Urothelium cell line (cell line): ENCODE measurements at places on chromosomes 3 and 15.

GRCh38 chr3:31039145-31039544, 144.7 kb upstream of the GADL1 start:
- no peak for DNase-seq

DNA sequence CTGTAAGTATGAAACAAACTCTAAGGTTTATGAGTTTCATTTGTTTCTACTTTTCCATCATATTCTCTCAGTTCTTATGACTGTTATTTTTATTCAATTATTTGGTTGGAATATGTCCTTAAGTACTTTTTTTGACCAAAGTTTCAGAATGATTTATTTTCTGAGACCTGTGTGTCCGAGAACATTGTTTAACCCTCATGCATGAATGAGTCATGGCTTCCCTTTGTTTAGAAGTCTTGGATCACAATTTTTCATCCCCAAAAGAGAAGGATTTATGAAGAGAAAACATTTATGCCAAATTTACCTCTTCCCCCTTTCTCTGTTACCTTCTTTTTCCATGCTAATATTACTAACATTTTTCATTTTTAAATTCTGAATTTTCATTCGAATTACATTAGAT, 518.0 kb upstream of the NR2F2 start:
- no peak for DNase-seq

DNA sequence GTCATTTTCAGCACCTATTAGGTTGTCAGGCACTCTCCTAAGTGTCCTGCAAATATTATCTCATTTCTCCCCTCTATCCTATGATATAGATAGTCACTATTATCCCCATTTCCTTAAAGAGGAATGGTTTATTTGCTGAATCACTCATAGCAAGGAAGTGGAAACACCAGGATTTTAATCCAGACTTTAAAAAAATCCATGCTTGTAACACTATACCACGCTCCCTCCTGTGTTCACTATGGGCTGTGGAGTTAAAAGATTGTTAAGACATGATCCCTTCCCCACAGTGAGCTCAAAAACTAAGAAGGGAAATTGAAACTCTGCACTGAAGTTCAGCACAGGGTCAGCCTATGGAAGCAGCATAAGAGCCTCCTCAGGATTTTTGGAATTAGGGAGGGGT, 60.2 kb downstream of the TMEM39A start:
- DNase-seq = no peak

DNA sequence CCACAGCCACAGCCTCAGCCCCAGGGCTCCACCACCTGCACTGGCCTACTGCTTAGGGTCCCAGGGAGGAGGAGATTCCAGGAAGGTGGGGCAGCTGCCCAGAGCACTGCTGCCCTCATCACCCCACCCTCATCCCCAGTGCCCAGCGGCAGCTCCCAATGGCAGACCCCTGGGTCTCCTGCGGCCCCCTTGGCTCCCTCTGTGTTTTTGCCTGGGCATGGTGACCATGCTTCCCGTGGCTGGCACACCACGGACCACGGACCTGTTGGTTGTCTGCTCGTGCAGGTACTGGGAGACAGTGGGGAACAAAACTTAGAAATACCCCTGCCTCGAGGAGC, 2.7 kb downstream of the CHST13 start:
- DNase-seq = no peak

GRCh38 chr15:81534124-81534523, 160.1 kb upstream of the TMC3 start:
- no peak for DNase-seq

GRCh38 chr3:110405830-110406585, 665.6 kb upstream of the NECTIN3 start:
- DNase-seq = no peak

DNA sequence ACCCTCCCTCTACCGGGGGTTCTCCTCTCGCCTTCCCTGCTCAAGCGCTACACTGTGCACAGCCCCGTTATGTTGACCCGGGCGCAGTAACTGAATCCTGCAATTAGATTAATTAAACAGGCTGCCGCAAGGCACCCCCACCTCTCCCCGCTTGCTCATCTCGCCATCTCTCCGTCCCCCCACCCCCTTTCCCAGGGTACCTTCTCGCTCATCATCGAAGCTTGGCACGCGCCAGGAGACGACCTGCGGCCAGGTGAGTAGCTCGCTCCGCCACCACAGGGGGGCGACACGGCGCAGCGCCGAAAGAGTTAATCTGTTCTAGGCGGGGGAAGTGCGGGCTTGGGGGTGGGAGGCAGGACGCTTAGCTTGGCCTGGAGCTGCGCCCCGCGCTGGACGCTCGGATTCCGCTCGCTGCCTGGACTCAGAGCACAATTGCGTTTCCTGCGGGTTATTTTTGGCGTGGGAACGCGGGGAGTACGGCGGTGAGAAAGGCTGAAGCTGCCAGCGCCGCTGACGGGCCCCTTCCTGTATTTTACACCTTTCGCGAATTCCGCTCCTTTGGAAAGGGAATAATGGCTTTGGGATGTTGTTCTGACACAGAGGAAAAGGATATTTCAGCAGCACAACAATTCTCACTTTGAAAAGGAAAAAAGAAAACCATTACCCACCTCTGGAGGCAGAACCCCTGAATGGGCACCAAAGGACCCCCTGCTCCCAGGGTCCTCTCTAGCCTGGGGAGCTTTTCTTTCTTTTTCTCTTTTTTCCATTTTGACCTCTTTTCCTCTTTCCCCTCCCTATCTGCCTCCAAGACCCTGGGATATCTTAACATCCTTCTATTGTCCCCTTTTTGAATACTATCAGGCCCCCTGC, 1.5 kb downstream of the DLL4 start:
- peak; percentile 67 for DNase-seq

GRCh38 chr3:105253225-105253624, 113.5 kb upstream of the ALCAM start:
- DNase-seq = no peak

DNA sequence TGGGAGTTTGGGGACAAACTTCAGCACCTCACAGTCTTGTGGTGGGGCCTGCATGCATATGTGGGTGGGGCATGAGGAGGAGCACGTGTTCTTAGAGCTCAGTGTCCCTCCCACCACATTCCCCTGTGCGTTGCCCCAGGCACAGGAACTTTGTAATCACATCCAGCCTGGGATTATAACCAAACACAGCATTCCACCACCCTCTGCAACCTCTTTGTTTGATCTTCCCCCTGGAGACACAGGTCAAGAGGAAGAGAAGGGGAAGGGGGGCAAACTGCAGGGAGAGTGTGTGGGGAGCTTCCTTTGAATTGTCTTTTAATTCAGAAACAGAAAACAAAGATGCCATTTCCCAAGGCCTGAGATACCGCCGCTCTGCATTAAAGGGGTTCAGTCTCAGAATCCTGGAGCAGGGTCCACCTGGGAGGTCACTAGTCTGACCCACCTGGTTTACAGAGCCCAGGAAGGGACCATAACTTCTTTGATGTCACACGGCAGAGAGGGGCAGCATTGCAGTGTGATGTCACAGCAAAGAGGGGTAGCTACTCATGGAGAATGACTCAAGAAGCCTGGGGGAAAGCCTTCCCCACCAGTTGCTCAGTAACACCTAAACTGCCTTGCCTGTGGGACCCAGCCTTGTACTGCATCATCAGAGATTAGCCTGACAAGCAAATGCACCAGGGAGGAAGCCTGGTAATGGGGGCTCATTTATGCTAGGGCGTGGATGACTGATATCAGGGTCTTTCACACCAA, 106.3 kb upstream of the RNU6-1 start:
- DNase-seq = no peak

- DNase-seq = peak; percentile 82
These were observed 1.3 kb upstream of the USP3 start for GRCh38 chr15:63502843-63503738.

- no peak for DNase-seq
These were observed 16.1 kb upstream of the ARL14 start for GRCh38 chr3:160660902-160661301.

DNA sequence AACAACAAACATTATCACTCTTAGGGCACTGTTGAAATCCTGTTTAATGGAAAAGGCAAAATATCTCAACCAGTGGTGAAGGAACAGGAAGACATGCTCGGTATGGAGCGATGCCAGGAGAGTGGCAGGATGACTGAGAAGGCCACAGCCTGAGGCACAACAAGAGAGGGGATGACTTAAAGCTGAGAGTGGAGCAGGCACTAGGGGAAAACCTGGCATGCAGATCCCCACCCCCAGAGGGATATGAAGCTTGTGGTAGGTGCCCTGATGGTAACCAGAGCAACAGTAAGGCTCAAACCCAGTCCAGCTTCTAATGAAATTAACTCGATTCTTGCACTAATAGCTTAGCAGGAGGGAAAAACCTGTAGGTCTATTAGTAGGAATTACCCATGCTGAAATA, 40.4 kb downstream of the LYSMD4 start:
- DNase-seq = no peak

DNA sequence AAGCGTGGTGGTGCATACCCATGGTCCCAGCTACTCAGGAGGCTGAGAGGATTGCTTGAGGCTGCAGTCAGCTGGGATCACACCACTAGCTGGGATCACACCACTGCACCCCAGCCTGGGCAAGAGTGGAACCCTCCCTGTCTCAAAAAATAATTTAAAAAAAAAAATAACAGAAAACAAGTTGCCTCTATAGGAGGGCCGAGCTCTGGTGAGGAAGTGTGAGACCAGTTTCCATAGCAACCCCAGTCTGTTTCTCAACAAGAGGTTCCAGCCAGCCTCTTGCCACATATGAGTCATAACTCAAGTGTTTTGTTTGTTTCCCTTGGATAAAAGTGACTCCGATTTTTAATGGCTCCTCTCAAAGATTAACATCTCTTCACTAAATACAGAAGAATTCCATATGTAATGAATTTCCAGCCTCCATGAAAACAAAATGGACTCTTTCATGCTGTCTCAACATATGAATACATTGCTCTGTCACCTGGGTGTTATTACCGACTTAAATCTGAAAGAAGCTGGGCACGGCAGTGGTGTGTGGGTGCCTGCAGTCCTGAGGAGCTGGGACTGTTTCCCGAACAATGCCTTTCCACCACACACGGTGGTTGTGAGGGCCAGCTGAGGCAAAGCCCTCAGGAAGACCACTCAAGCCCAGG, 19.7 kb downstream of the TMEM43 start:
- DNase-seq = peak; percentile 93

- DNase-seq = no peak
These were observed 38.4 kb upstream of the ALCAM start for GRCh38 chr3:105328338-105328730.

DNA sequence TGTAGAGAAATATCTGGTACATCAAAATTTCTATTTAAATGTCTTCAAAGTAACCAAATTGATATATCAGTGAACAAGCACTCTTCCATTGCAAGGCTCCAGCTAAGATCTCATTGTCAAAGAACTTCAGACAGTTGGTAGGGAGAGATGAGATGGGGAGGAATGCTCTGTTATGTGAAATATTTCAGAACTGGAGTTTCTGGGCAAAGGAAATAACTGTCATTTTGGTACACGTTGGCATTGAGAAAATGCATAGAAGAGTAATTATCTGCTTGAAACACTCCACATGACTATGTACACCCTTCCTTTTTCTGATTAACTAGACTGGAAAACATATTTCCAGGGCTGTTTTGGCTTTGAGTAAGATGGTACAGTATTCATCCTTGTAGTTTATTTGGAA, 297.5 kb upstream of the RASGRP1 start:
- DNase-seq = no peak

- DNase-seq = no peak
These were observed 18.6 kb downstream of the DUOX1 start for GRCh38 chr15:45148076-45149059.

- DNase-seq = no peak
These were observed 485 bp downstream of the CELF6 start for GRCh38 chr15:72319360-72319984.

DNA sequence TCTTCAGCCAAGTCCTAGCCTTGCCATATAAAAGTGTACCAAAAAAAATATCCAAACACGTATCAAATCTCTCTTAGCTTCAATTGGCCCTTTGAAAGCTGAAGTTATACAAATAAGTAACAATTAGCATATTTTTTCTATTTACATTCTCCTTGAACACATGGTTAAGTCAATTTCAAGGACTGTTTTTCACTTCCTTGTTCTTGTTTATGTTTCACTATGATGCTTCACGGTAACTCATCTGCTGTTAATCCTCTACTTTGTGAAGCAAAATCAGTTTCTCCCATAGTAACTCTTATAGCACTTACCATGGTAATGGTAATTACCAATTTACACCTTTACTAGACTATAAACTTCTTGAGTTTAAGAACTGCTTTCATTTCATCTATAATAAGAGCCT, 10.6 kb upstream of the SPRED1 start:
- DNase-seq = no peak
